ENCODE measurements at places on chromosomes 7 and 10. TPM values are rescaled to one million over a fixed set of nuclear protein-coding genes. Genes with fewer than 3 reads are reported as not detected.

The NPC1L1 gene
- not detected for total RNA-seq

The NKX2-3 gene
- total RNA-seq = 0.89 TPM

The CTTNBP2 gene
- 0.78 TPM for total RNA-seq

The ZSCAN25 gene
- total RNA-seq = 9.2 TPM

The MOGAT3 gene
- not detected for total RNA-seq

The ITPRID1 gene
- total RNA-seq = not detected

The OPALIN gene
- not detected for total RNA-seq

The ADCYAP1R1 gene
- total RNA-seq = not detected

The TLX1 gene
- not detected for total RNA-seq

The DLG5 gene
- total RNA-seq = 26.4 TPM

The SYCE1 gene
- total RNA-seq = not detected

The PLAU gene
- 56.4 TPM for total RNA-seq

The OPN4 gene
- 0.14 TPM for total RNA-seq

The GIMAP6 gene
- total RNA-seq = 0.30 TPM

The ADARB2 gene
- total RNA-seq = not detected

The SYPL1 gene
- 41.3 TPM for total RNA-seq

The HECTD2 gene
- 9.1 TPM for total RNA-seq
